CD4-positive, alpha-beta T cell treated with Interferon gamma for 1 hour (primary cell): ENCODE measurements at places on chromosomes 4 and X.

DNA sequence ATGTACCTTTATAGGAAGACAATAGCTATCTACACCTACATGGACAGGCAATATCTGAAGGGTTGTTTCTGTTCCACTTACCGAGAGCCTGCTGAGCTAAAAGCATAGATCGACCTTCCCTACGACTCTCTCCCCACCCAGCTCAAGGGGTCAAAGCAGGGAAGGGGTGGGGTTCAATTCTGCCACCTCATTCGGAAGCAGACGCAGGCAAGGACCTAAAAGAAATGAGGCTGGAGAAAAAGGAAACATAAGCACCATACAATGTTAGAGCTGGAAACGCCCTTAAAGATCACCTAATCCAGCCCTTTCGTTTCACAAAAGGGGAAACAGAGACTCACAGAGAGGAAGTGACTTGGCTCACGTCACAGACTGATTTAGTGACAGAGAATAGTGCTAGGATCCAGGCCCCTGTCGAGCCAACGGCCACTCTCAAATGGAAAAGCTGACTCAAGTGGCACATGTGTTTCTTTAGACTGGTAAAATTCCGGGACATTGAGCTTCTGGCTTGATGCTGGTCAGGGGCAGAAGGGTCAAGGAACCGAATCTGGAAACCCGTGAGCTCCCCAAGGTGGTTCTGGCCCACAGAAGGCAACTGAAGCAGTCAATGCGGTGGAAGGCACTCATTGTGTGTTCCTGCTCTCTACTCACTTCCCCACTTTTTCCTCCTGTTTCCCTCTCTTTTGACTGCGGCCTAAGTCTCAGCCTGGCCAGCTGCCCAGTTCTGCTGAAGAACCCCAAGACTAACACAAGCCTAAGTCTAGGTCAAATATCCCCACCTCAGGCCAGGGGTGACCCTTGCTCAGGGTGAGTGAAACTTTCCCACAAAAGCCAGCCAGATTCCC lies 7.5 kb downstream of the SEPTIN6 start:
- peak; percentile 65 for DNase-seq

- DNase-seq, result no peak
Observed at GRCh38 chr4:100147684-100148083, 42.6 kb downstream of the DDIT4L start.

GRCh38 chr4:105709081-105709450 lies 482 bp downstream of the GSTCD start:
- no peak for DNase-seq

- DNase-seq, result no peak
Observed at GRCh38 chr4:34281826-34282225, 1962.5 kb downstream of the ARAP2 start.

GRCh38 chr4:69727426-69727825 lies 33.0 kb downstream of the SULT1B1 start:
- no peak for DNase-seq

GRCh38 chr4:122658377-122658776 lies 37.5 kb upstream of the IL21 start:
- no peak for DNase-seq
